Sciatic nerve (tissue), 2 donors: ENCODE measurements at places on chromosomes 2 and 18.

DNA sequence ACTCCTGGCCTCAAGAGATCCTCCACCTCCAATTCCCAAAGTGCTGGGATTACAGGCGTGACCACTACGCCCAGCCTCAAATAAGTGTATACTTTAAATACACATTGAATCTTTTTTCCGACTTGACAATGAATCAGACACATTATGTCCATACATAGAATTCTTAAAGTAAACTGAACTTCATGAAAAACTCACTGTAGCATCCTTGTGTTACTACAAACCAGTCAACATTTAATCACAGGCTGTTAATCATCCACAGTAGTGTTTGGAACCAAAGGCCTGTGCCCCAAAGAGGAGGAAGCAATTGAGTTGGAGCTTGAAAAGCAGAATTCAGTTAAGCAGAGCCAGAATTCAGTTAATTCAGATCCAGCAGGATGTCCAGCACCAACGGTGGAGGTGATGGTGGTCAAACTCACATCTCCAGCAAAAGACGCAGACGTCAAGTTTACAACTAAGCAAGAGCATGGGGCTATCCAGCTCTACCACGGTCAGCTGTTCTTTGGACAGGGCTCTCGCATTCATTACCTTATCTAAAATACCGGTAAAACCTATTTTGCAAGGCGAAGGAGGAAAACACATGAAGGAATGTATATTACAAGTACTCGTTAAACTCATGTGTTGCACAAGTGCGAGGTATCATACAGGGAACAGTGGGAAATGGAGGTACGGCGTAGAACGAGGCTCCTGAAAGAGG lies 1.2 kb downstream of the SLC39A6 start:
- DNase-seq: no peak

- no peak for DNase-seq
Observed at GRCh38 chr2:14336759-14337382, 295.6 kb upstream of the LRATD1 start.

- no peak for DNase-seq
Observed at GRCh38 chr2:64839844-64840243, 149.4 kb upstream of the SLC1A4 start.

GRCh38 chr2:30653847-30654246 lies 153.4 kb downstream of the CAPN13 start:
- no peak for DNase-seq

GRCh38 chr18:12296087-12296403 lies 12.0 kb upstream of the TUBB6 start:
- no peak for DNase-seq

DNA sequence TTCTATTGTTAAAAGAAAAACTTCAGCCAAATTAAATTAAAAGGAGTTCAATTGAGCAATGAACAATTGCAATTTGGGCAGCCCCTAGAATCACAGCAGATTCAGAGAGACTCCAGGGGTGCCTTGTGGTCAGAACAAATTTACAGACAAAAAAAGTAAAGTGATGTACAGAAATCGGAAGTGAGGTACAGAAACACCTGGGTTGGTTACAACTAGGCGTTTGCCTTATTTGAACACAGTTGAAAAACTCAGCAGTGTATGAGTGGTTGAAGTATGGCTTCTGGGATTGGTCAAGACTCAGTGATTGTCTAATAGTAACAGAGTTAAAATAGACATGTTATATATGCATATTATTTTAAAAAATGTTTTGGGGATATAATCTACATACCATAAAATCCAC lies 98.5 kb upstream of the ZSWIM2 start:
- no peak for DNase-seq
